ACHN (cell line): ENCODE measurements at places on chromosomes 2 and 18.

DNA sequence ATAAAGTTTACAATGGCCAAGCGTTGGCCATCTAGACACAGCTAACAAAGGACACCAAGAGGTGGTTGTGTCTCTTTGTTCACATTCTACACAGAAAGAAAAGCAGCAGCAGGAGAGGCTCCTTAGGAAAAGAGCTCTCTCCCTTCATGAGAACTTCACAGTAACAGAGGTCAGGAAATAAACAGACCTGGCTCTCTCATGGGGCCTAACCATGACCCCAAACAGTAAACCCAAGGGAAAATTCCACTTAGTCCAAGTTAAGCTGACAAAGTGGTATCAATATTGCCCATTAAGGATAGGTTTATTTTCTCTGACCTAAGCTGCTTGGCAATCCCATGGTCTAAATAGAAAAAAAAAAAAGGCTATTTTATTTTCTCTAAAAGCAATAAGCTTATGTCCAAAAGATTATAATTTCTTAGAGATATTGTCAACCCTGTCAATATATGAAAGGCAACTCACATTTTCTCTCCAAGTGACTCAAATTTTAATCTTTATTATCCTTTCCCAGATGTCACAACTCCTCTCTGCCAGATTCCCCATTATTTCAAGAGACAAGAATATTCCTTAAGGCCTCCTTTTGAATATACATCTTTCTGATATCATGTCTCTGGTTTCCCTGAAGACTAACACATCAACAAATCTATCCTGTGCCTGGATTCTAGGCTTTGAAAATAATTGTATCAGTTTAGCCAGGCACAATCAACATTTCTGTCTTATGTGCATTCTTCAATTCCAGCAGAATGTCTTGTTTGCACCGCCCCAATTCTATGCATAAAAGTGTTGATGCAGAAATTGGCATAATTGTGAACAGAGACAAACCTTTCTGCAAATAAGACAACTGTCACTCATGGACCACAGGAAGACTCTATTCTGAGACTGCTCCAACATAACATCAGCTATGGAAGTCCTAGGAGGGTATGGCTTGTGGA lies 91.1 kb downstream of the UPP2 start:
- DNase-seq: no peak

DNA sequence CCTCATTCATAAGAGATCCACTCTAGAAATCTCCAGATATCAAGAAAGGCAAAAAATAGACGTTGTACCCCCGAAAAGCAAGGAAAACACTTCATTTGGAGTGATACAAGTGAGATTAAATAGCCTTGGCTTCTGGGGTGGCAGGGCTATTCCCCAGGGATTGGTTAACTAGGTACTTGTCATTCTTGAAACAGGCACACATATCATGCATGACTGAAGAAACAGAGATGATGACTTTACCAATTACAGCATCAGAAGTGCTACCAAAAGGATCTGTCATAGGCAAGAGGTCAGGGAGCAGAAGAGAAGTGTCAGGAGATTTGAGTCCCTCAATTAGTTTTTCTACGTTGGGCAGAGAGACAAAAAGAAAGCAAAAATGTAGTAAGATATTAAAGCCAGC lies 45.2 kb upstream of the NFU1 start:
- no peak for DNase-seq

DNA sequence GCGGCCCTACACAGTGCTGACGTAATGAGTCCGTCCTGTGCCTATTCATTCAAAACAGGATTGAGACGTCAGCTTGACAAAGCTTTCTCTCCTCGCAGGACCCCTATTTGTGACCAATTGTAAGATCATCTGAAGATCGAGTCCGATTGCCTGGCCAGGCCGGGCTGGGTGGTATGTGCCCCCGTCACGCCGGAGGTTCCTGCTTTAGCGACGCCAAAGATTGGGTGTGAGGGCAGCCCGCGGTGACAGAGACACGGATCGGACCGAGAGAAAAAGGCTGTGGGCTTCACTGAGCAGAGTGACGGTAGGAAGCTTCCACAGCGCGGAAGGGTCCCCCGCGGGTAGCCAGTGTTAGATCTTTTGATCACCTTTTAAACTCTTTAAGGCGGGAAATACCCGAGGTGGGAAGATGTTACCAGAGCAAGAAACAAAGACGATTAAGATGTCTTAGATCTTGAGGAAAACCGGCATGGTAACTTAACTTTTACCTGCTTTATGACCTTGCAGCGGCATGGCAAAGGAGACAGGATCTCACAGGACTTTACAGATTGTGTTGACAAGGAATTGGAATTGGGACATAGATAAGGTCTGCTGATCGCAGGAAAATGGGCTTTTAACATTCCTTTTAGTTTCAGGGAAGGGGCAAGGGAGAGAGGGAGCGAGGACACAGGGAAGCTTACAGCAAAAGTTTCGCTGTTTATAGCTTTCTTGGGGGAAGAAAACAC lies 220.0 kb downstream of the METTL4 start:
- DNase-seq: no peak

DNA sequence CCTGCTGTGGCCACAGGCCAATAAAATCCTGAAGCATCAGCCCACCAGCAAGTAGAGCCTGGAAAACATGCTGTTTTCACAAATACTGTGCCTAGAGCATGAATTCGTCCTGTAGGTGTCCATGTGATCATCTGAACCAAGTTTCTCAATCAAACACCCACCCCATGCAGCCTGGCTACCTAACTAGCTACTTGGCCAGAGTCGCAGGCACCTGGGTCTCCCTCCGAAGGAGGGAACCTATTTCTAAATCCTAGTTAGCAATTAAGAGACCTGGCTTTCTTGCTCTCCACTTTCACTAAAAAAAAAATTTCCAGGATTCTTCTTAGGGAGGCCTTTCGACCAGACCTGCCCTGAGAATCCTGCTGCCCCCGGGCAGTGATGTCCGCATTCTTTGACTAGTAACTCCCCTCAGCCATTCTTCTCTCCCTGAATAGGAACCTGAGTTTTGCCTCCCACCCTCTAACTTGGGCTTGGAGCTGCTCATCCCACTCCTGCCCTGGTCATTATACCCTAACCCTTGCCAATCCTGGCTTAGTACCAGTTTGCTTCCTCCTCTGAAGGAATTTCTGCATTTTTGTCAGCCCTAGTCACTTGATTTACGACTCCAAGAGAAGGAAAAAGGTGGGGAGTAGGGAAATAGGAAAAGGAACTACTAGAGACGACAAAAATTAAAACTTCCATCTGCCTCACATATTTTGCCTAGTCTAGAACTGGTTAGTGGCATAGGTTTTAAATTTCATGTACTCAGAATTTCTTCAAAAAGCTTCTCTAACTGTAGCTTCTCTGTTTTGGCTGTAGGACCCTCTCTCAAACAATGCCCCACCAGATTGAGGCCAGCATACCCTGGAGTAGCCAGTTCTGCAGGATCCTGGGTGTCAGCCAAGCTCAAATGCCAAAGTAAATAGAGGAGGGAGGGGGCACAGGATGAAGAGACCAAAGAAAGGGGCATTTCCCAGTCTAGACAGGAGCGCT lies 25.4 kb upstream of the TANK start:
- DNase-seq: peak; percentile 68

- DNase-seq: no peak
Observed at GRCh38 chr18:38575648-38576047, 1010.0 kb upstream of the CELF4 start.

DNA sequence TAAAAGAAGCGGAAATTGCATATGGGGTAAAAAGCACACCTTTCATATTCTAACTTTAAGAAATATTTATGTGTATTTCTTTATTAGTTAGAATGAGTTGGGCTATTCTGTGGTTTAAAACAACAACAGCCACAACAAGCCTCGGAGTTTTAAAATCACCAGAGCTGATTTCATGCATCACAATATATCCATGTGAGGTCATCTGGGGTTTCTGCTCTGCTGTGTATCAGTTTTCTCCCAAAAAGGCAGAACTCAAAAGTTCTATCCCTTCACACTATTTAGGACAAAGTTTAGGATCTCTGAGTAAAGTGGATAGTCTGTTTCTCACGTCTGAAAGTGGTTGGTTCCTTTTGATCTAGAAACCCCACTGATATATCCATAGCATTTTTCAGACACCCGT lies 601.5 kb upstream of the GCFC2 start:
- DNase-seq: no peak

DNA sequence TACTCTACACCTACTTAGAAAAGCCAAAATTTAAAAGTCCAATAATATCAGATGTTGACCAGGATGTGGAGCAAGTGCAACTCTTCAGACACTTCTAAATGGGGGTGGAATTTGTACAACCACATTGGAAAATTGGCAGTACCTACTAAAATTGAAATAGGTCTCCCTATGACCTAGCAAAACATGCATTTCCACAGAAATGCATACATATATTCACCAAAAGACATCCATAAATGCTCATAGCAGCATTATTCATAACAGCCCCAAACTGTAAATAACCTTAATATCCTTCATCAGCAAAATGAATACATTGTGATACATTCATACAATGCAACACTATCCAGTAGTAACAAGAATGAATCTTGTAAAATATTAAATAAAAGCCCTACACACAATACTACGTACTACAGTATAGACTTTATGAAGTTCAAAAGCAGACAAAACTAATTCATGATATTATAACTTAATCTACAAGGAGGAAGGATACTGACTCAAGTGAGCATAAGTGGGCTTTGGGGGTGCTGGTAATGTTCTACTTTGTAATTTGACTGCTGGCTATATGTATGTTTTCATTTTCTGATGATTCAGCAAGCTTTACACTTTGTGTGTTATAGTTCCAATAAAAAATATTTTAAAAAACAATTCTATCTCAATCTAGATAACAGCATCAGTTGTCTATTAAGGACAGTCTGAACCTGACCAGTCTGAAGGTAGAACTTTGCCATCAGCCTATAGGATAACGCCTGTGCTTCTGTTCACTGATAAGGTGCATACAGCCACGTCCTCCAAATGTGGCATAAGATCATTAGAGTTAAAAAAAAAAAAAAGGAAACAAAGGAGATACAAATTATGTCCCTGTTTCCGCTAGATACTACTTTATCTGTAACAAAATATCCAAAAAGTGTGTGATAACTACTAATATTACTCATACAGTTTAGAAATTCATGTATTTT lies 6.6 kb upstream of the TNFRSF11A start:
- no peak for DNase-seq

DNA sequence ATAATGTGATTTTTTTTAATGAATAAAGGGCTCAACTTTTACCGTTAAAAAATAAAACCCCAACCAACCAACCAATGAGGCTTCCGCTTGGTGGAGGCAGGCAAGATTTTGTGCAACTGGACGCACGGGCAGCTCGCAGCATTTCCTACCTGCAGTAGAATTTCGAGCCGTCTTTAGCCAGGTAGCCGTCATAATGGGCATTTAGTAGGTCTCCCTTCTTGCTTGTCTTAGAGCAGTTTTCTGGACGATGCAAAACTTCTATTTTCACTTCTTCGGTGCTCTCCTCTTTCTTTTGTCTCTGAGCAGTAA lies 316 bp downstream of the FKBP7 start:
- peak; percentile 33 for DNase-seq

DNA sequence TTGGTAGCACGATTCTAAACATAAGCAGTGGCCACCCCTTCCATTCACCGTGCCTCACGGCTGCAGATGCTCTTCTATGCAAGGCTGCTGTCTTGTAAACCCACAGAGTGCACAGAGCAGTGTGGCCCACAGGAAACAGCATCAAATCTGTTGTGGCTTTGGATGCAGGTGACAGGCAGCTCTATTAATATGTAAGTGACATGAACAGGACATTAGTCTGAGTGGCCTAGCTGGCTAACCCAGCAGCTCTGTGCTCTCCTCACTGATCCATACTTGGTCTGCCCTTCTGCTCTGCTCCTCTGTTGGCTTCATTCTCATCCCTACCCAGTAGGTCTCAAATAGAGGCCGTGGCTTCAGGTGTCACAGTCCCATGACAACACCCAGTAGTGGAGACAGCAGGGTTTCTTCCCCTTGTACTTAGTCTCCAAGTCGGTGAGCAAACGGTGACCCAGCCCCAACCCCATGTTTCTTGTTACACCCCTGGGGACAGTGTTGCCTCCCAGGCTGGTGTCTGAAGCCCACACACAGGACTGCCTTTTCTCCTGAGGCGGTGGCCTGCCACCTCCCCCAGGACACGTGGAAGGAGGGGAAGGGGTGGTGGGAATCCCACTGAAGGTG lies 5.8 kb downstream of the SH3RF3 start:
- DNase-seq: no peak

GRCh38 chr18:37836071-37836970 lies 270.7 kb upstream of the CELF4 start:
- DNase-seq: no peak

DNA sequence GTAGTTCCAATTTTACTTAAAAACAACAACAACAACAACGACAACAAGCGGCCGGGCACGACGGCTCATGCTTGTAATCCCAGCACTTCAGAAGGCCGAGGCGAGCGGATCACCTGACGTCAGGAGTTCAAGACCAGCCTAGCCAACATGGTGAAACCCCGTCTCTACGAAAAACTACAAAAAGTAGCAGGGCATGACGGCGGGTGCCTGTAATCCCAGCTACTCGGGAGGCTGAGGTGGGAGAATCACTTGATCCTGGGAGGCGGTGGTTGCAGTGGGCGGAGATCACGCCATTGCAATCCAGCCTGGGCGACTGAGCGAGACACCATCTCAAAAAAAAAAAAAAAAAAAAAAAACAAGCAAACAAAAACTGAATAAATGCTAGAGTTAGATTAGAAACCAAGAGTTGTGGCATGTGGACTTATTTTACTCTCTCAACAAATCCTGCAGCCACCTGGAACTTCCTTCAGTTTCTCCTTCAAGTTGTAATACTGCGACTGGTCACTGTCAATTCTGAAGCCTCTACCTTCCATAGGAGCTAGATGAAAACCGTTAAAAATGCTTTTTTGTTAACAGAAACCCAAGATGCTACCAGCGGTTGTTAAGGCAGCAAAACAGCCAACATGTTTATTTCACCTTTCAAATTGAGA lies 1.3 kb downstream of the ATP5F1A start:
- DNase-seq: peak; percentile 10

DNA sequence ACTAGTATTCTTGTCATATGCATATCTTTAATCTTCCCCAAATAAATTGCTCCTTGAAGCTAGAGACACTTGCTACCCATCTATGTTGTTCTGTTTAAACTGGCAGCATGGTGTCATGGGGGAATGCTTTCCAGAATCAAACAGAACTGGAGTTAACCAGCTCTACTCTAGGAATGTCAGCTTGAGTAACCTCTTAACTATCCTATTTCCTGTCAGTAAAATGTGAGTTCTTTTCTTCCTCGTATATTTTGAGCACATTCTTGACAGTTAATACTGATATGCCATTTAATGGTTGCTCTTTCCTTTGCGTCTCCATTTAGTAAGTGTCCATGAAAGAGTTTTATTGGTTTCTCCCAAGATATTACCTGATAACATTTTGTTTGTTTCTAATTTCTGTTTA lies 23.0 kb downstream of the CNTNAP5 start:
- DNase-seq: no peak

DNA sequence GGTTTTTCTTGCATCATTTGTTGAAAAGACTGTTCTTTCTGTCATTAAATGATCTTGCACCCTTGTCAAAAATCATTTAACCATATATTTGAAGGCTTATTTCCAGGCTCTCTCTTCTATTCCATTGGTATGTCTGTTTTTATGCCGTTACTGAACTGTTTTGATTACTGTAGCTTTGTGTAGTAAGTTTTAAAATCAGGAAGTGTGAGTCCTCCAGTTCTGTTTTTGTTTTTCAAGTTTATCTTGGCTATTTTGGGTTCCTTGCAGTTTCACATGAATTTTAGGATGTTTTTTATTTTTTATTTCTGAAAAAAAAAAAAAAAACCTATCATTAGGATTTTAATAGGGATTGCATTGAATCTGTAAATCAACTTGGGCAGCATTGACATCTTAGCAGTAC lies 39.0 kb downstream of the SLC39A10 start:
- DNase-seq: no peak

- no peak for DNase-seq
Observed at GRCh38 chr2:130818809-130819208, 17.9 kb upstream of the ARHGEF4 start.

- no peak for DNase-seq
Observed at GRCh38 chr2:9884436-9884835, 41.2 kb downstream of the TAF1B start.
